ENCODE measurements at places on chromosomes 6 and 20.

- H3K4me1 ChIP-seq, result peaks cover 15% of the 10 kb centered on the region
- no peak for DNase-seq
- H3K4me3 ChIP-seq, result no peak overlapping the region
- no peak overlapping the region for H3K27ac ChIP-seq
These were observed 50.4 kb downstream of the MAP3K7 start for GRCh38 chr6:90536520-90536919.

DNA sequence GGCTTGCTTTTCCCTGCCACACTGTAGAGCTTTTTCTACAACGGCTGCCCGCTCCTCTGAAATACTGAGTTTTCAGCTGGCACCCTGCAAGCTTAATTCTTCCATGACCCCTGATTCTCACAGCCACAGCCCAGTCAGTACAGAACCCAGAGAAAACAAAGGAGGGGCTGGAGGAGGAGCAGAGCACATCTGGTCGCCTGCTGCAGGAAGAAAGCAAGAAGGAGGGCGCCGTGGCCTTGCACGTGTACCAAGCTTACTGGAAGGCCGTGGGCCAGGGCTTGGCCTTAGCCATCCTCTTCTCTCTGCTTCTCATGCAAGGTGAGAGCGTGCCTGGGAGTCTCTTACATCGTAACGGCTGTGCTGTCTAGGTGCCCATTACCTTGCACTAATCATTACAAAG, 11.3 kb downstream of the DLK2 start:
- H3K36me3 ChIP-seq, result peaks cover 100% of the 10 kb centered on the region
- no peaks in the 10 kb centered on the region for H3K27me3 ChIP-seq
- no peaks in the 10 kb centered on the region for H3K4me1 ChIP-seq
- no peak overlapping the region for H3K27ac ChIP-seq
- no peak overlapping the region for H3K4me3 ChIP-seq

DNA sequence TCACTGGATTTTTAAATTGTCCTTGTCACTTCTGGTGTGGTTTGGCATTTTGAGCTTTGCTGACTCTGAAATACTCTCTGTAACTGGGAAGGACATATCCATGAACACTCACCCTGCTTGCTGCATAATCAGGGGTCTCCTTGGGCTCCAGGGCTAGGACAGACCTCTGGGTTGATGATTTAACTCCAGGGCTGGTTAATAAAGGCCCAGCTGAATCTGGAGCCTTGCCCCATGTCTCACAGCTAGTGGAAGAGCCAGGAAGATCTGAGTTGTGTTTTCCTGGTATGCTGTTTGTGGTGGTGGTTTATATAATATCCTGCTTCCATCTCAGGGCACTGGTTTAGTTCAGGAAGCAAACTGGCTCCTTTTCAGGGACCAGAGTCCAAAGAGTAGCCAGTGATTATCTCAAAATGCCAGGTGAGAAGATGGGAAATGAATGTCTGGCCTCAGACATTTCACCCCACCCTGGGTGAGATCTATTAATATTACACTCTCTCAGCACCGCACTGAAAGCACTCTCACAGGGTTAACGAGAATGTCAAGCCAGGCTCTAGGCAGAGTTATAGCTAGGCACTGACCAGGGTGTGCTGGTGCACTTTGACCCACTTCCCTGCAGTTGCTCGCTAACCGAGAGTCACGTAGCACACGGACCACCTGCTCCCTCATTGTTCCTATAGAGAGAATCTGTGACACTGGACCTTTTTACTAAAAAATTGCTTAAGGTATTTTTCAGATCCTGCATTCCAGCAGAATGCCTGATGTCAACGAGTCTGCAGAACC, 90.1 kb upstream of the SLC22A16 start:
- no peaks in the 10 kb centered on the region for H3K4me1 ChIP-seq
- no peaks in the 10 kb centered on the region for H3K27me3 ChIP-seq
- no peak for DNase-seq
- no peaks in the 10 kb centered on the region for H3K36me3 ChIP-seq

GRCh38 chr6:79564636-79565035, 27.4 kb upstream of the LCA5 start:
- H3K27me3 ChIP-seq, result no peaks in the 10 kb centered on the region
- H3K36me3 ChIP-seq, result no peaks in the 10 kb centered on the region
- no peak overlapping the region for H3K27ac ChIP-seq
- no peak overlapping the region for H3K4me3 ChIP-seq

- H3K36me3 ChIP-seq, result no peaks in the 10 kb centered on the region
- H3K27ac ChIP-seq, result no peak overlapping the region
- H3K4me3 ChIP-seq, result no peak overlapping the region
- peaks cover 20% of the 10 kb centered on the region for H3K27me3 ChIP-seq
- peak; percentile 24 for DNase-seq
These were observed 117.4 kb upstream of the FRMD1 start for GRCh38 chr6:168196385-168196860.

- H3K4me1 ChIP-seq, result peaks cover 36% of the 10 kb centered on the region
- H3K4me3 ChIP-seq, result no peak overlapping the region
- DNase-seq, result no peak
- H3K27me3 ChIP-seq, result no peaks in the 10 kb centered on the region
These were observed 16.3 kb downstream of the PKIG start for GRCh38 chr20:44598423-44599305.

DNA sequence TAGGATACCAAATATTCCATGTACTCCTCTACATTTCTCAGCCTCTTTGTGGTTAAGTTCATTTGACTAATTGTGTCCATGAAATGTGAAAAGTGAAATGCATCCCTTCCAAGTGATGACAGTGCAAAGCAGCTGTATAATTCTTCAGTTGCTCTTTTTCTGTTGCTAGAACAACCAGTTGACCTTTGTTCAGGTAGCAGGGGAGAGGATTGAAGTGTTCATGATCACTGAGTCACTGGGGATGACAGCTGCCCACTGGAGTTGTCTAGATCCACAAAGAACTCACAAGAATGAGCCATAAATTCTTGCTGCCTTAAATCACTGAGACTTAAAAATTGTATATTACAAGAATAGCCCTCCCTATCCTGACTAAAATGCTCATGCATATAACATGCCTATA, 254.6 kb downstream of the EPHA7 start:
- no peak for DNase-seq
- no peak overlapping the region for H3K4me3 ChIP-seq
- H3K4me1 ChIP-seq, result no peaks in the 10 kb centered on the region
- H3K27me3 ChIP-seq, result no peaks in the 10 kb centered on the region
- H3K27ac ChIP-seq, result no peak overlapping the region
- H3K36me3 ChIP-seq, result no peaks in the 10 kb centered on the region

DNA sequence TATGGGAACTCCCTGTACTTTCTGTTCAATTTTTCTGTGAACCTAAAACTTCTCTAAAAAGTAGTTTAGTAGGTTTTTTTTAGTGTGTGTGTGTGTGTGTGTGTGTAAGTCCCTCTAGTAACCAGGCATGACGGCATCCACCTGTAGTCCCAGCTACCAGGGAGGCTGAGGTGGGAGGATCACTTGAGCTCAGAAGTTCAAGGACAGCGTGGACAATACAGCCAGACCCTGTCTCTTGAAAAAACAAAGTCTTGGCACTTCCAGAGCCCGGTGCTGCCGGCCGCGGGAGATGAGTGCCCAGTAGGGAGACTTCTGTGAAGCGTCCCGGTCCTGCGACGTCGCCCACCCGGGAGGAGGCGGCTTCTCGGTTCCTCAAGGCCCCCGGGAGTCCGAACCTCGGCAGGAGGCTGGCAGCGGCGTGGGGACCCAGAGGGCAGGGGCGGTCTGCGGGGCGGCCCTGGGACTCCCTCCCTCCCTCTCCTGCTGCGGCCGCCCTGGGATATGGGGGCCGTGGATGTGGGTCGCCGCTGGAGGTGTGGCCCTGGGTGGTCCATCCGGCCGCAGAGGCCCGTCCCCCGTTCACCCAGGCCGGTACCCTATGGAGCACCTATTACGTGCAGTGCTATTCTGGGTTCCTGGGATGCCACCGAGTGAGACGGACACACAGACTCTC, 78.0 kb upstream of the SIRPG start:
- no peak for DNase-seq
- no peak overlapping the region for H3K4me3 ChIP-seq
- H3K36me3 ChIP-seq, result no peaks in the 10 kb centered on the region
- H3K4me1 ChIP-seq, result no peaks in the 10 kb centered on the region

DNA sequence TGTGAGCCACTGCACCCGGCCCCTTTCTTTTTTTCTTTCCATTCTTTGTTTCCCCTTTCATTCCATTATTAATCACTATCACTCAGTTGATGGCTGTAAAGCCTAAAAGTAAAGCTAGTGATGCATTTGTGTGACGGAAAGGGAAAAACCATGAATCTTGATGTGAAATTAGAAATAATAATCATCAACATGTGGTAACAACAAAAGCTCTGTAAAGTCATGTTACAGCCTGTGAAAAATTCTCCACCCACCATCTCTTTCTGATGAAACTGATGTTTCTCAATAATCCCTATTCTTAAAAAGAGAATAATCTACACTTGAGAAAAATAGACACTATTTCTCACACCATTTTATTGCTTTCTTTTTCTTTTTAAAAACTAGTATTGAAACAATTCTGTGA, 80.0 kb downstream of the CRYBG1 start:
- H3K27ac ChIP-seq, result no peak overlapping the region

DNA sequence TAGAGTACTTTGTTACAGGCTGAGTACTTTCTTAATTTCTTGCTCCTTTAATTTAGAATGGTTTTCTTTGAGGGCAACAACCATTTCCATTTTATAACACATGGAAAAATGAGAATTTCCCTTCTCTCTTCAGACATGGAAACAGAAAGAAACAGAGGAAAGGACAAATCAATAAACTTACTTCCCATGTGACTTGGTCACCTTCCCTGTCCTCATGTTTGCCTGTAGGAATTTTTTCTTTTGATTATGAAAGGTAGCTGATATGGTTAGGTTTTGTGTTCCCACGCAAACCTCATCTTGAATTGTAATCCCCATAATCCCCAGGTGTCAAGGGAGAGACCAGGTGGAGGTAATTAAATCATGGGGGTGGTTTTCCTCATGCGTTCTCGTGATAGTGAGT, 169.7 kb downstream of the PHF3 start:
- DNase-seq, result no peak
- peak overlapping the region; percentile 9 for H3K4me3 ChIP-seq
- H3K27me3 ChIP-seq, result no peaks in the 10 kb centered on the region
- H3K4me1 ChIP-seq, result peaks cover 37% of the 10 kb centered on the region
- H3K27ac ChIP-seq, result peak overlapping the region; percentile 95
- no peaks in the 10 kb centered on the region for H3K36me3 ChIP-seq

DNA sequence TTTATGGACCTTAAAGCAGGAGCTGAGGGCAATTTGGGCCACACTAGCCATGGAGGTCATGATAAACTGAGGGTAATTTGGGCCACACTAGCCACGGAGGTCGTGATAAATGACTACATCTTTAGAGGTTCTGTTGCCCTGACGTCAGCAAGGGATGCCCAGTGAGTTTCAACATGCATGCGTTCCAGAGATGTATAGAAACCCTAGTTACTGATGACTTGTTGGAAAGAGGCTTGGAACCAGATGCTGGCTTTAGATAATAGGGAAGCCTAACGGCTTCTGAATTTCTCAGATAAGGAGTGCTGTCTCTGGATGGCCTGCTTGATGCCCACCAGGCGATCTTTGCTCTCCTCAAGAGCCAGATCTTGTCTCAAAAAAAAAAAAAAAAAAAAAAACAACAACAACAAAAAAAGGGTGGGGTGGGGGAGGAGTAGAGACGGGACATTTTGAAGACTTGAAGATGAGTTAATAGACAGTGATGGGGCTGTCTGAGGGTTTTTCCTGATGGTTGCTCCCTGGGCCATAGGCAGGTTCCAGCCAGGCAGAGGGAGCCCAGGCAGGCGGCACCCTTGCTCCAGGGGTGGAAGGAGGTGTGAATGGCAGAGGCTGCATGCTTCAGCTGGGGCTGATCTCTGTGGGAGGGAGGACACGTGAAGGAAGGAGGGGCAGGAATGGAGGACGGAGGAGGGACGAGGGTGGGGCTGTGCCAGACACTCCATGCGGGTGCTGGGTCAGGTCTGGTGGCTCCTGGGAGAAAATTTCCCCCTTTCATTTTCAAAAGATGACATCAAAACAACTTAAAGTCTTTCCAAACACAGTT, 27.0 kb upstream of the FRMD1 start:
- H3K36me3 ChIP-seq, result no peaks in the 10 kb centered on the region
- H3K27ac ChIP-seq, result no peak overlapping the region
- peaks cover 40% of the 10 kb centered on the region for H3K27me3 ChIP-seq
- no peak for DNase-seq
- H3K4me3 ChIP-seq, result no peak overlapping the region

GRCh38 chr6:148629181-148629580, 117.6 kb upstream of the UST start:
- no peak overlapping the region for H3K27ac ChIP-seq
- H3K36me3 ChIP-seq, result no peaks in the 10 kb centered on the region
- H3K27me3 ChIP-seq, result no peaks in the 10 kb centered on the region
- H3K4me1 ChIP-seq, result no peaks in the 10 kb centered on the region
- H3K4me3 ChIP-seq, result no peak overlapping the region

DNA sequence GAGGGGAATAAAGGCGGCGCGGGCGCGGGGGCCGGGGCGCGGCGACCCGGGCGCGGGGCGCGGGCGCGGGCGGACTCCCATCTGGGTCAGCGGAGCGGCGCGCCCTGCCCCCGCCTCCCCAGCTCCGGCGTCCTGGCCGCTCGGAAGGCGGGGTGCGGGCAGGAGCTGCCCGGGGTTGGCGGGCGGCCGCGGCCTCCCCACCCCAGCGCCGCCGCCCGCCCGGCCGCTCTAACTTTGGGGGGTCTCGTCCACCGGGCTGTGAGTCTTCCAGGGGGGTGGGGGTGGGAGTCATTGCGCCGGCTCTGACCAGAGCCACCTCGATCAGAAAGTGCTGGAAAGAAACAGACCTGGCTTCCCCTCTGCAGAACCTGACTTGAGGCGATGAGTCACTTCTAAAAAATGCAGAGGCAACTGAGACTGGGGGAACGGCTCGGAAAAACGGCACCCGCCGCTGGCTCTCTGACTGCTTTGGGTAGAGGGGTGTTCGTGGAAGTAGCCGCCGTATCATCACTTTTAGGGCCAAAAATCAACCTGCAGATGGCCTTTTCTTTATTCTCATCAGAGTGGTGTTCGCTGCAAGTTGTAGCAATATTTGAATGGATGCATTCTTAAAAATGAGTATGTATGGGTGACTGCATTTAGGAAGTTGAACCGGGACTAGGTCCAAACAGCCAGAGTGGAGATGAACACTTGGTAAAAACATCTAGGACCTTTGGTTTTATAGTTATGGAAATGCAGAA, 667 bp downstream of the CAP2 start:
- peaks cover 58% of the 10 kb centered on the region for H3K27me3 ChIP-seq
- peak overlapping the region; percentile 67 for H3K27ac ChIP-seq
- peaks cover 6% of the 10 kb centered on the region for H3K4me1 ChIP-seq
- H3K4me3 ChIP-seq, result peak overlapping the region; percentile 31

- no peaks in the 10 kb centered on the region for H3K36me3 ChIP-seq
- DNase-seq, result no peak
- H3K27me3 ChIP-seq, result no peaks in the 10 kb centered on the region
- no peaks in the 10 kb centered on the region for H3K4me1 ChIP-seq
These were observed 149.3 kb downstream of the ADAT2 start for GRCh38 chr6:143301188-143301587.

- no peaks in the 10 kb centered on the region for H3K4me1 ChIP-seq
- H3K27ac ChIP-seq, result no peak overlapping the region
- H3K27me3 ChIP-seq, result no peaks in the 10 kb centered on the region
These were observed 35.1 kb downstream of the NT5E start for GRCh38 chr6:85484948-85485347.

DNA sequence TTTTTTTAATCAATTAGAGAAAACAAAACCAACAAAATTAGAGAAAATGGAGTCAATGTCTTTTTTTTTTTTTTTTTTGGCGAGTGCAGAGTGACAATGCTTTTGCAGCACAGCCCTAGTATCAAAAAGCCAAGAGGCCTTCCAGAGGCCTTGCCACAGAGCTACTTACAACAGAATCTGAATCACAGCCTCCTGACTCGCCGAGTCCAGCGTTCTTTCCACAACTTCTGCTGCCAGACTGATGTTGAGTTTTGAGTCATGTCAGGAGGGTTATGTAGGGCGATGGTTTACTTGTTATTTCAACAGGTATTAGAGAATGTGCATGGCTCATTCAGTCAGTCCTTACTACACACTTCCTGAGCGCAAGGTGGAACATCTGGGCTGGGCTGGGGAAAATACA, 88.6 kb downstream of the FNDC1 start:
- H3K27me3 ChIP-seq, result no peaks in the 10 kb centered on the region
- H3K36me3 ChIP-seq, result no peaks in the 10 kb centered on the region
- H3K27ac ChIP-seq, result no peak overlapping the region

All from left lung (tissue), 14 donors.